ENCODE measurements at places on chromosomes 6 and 20.

GRCh38 chr20:2778602-2779321, 21.7 kb downstream of the CPXM1 start:
- DNase-seq: no peak

- no peak for DNase-seq
Observed at GRCh38 chr20:45044084-45044573, 56.8 kb downstream of the KCNS1 start.

DNA sequence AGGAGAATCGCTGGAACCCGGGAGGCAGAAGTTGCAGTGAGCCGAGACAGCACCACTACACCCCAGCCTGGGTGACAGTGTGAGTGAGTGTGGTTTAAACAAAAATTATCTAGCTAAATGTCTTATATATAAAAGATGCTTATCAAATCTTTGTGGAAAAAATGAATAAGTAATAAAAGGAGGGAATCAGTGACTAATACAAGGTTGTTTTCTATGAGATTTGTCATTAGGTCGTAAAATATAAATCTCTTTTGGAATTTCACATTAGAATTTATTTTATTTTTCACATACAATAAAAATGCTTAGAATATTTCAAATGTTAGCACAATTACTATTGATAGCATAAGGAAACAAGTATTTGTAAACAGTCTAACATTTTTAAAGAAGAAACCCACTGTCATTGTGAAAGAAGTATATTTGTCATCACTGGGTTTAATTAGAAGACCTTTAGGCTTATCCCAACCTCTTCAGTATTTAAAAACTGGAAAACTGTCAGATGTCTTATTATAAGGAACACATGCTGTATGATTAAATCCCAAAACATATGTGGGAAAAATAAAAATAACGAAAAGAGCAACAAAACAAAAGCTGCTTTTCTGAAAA, 47.1 kb downstream of the ASCC3 start:
- no peak for DNase-seq

GRCh38 chr6:35602133-35602946, 86.4 kb downstream of the FKBP5 start:
- DNase-seq: no peak

DNA sequence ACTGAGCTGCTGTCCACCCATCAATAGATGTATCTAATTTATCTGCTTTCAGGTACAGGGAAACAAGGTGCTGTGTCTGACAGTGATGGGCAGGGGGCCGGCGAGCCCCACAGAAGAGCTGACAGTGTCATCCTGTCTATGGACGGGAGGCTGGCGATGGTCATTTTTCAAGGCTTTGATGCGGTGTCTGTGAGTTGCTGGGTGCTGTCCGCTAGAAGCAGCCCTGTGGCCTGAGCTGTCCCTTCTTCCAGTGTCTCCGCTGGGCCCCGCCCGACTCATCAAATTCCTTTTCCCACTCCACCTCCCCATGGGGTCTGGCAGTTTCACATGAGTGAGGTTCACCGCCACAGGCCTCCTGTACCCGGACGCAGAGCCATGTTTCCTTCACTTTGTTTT, 161.4 kb upstream of the PMEPA1 start:
- DNase-seq: no peak

GRCh38 chr20:63061771-63062100, 55.0 kb upstream of the BHLHE23 start:
- DNase-seq: no peak

DNA sequence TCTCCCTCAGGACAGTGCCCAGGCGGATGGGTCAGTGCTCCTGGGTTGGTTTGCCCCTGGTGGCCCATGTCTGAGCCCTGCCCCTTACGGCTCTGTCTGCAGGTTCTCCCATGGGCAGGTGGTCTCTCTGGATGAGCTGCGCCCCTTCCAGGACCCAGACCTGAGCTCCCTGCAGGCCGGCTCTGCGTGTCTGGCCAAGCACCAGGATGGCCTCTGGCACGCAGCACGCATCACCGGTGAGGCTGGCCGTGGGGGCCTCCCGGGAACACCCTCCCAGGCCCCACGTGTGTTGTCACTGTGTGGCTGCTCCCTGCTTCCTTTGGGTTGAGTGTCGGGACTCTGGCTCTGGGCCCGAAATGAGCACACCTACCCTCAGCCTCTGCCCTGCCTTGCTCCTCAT, 3.3 kb upstream of the LIME1 start:
- no peak for DNase-seq

DNA sequence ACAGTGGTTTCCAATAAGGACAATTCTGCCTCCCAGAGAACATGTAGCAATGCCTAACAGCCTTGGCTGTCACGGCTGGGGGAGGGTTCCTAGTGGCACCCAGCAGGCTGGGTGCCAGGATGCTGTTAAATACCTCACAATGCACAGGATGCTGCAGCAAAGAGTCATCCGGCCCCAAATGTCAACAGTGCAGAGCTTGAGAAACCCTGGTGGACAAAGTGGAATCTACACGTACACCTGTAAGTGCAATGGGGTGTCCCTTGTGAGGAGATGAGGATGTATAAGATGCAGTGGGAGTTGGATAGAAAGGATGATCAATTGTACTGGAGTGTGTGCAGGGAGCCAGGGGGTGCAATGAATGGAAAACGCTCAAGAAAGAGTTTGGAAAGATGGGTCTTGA, 142.4 kb downstream of the FNDC1 start:
- DNase-seq: no peak

DNA sequence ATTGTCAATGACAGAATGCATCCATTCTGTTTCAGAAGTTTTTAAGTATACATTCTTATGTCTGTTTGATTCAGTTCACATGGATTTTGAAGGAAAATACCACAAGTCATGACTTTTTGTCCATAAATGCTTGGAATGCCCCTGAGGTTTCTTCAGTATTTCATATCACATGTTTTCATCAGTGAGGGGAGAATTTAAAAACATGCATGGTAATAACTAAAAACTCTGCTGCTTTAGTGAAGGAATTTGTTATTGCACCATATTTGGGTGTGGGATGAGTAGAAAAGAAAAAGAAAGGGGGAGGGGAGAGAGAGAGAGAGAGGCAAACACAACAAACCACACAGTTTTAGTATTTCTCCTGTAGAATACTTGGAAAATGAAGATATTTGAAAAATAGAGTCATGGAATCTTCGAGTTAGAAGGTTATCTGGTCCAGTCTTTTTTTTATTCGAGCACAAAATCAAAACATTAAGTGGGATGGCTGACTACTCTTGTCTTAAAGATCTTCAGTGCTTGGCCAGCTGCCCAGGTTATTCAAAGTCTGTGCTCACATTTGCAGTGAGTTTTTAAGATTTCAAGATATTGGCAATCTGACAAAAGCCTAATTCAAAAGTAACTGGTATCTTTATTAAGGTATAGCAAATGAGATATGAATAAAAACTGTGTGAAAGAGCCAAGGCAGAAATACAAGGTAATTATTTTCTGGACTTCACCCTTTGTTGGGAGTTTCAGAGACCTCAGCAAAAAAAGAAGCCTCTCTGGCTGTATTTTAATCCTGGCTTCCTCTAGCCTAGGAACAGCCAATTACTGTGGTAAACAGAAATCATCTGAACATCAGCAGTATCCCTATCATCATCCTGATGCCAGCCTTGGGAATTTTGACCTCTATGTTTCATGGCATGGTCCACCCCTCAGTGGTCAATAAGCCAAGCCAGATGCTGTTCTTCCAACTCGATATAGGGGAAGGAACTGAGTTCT, 687.9 kb upstream of the CITED2 start:
- no peak for DNase-seq

DNA sequence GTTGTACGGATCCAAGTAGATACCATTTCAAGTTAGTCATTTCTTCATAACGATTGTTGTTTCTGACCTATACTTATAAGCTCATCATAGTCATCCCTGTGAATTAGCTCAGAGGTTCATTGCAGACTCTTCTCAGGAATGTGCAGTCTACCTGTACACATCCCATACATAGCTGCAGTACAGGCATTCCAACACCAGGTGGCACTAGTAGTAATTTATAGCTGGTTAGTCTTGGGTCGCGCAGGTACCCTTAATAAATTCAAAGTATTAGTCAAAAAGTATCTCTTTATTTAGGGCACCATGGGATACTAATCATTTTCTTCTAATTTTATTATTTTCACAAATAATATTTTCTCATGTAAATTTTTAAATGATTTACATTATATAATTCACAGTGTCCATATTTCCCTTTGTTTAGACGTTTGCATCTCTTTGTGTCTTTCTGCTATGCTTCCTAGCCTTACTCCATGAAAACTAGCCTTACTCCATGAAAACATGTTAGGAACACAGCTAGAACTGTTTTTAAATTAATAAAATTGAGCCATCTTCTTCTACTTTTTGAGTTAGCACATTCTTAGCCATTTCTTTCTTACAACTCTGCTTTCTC, 128.6 kb upstream of the FAM83B start:
- no peak for DNase-seq

GRCh38 chr6:149160943-149161342, 156.6 kb upstream of the TAB2 start:
- DNase-seq: no peak

GRCh38 chr20:35317416-35318210, 25.4 kb upstream of the FAM83C start:
- DNase-seq: no peak

DNA sequence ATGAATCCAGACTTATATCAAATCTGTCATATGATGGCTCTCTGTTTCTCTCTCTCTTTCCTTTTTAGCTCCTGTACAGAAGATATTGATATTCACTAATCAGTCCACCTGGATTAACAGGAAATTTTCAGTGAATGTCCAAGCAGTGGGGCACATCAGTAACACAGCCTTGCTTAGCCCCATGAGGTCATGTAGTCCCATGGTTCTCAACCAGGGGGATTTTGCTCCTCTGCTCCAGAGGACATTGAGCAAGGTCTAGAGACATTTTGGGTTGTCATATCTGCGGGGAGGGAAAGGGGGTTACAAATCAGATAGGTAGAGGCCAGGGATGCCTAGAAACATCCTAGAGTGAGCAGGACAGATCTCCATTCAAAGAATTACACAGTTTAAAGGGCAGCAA, 810 bp downstream of the GSTA1 start:
- DNase-seq: no peak

- DNase-seq: no peak
Observed at GRCh38 chr20:20407891-20408805, 40.2 kb downstream of the INSM1 start.

DNA sequence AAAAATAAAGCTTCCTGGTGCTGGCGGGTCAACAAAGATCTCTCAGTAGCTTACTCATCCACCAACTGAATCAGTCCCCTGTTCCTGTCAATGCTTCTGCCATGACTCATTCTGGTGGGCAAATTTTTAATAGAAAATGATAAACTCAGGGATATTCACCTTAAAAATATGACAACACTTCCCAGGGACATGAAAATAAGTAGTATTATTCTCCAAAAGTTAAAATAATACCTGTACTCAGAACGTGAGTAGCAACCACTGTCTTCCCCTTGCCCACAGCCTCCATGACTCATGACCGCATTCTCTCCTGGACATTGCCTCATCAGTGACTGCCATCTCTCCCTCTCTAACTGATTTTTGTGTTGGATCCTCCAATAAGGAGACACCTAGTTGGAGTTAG, 552.3 kb downstream of the KIF16B start:
- DNase-seq: no peak

DNA sequence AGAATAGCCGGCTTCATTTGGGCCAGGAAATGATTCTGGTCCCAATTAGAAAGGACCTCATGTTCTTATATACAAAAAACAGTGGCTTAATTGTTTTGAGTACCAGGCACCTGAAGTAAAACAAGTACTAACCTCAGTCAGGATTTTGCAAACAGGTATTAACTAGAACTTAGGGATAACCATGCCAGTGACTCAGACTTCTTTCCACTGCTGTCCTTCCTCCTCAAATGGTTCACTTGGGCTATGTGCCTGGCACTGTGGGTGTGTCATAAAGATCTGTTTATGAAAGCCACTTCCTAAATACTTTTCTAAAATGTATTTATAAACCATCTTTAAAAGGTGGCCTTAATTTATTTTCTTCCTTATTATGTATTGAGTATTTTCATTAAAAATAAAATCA, 10.7 kb downstream of the CLDN20 start:
- no peak for DNase-seq

DNA sequence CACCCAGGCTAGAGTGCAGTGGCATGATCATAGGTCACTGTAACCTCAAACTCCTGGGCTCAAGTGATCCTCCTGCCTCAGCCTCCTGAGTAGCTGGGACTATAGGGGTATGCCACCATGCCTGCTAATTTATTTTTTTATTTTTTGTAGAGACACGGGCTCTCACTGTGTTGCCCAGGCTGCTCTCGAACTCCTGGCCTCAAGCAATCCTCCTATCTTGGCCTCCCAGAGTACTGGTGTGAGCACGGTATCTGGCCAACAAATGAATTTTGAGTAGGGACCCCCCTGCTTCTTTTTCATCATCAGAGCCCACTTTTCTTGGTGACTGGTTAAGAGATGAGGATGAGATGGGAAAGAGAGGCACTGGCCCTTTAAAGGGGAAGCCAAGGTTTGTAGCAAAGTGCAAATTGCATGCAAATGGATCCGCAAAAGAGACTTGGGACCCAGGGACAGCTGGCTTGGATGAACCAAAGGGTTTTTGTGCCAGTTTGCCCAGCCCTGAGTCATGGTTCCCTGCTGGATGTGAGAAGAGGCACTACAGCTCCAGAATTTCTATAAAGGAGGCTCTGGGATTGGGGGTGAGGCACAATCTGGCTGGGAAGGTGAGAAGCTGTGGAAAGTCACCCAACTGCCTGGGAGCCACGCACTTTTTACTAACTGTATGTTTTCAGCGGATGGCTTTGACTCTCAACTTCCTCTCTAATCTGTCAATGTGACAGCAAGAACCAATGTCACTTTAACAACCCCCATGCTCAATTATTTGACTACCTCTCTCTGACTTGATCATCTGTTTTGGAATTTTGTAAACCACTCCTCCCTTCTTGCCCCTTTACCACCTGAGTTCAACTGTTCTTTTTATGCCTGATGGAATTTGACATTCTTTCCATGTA, 58.7 kb upstream of the RNF24 start:
- DNase-seq: no peak

- DNase-seq: no peak
Observed at GRCh38 chr6:34178357-34179105, 32.6 kb upstream of the GRM4 start.

- no peak for DNase-seq
Observed at GRCh38 chr20:37260923-37261322, 691 bp downstream of the GHRH start.

GRCh38 chr20:57712851-57713504, 3.2 kb upstream of the PMEPA1 start:
- DNase-seq: no peak

DNA sequence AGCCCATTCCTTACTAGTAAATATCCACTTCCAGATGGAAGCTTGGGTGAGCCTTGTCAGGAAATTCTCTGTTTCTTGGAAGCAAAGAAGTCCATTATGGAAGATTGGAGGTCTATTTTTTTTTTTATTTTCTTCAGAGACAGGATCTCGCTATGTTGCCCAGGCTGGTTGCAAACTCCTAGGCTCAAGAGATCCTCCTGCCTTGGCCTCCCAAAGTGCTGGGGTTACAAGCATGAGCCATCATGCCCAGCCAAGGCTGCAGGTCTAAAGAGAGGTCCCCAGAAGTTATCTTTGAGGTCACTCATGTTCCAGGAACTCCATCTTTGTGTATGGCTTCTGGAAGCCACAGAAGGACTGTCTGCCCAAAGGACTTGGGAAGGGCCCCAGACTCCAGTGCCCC, 255.3 kb downstream of the LY86 start:
- no peak for DNase-seq
